Parietal lobe (tissue), 2 donors: ENCODE measurements at places on chromosomes 12 and 14. TPM values are rescaled to one million over a fixed set of nuclear protein-coding genes. Genes with fewer than 3 reads are reported as not detected.

NTN4 gene
- total RNA-seq = 62.9 TPM

CIROP gene
- total RNA-seq = not detected

OSBPL8 gene
- 188 TPM for total RNA-seq

TESPA1 gene
- not detected for total RNA-seq

ZDHHC17 gene
- 371 TPM for total RNA-seq

JAG2 gene
- 31.3 TPM for total RNA-seq

SMCO2 gene
- total RNA-seq = 2.2 TPM

KRT8 gene
- total RNA-seq = not detected

ARHGAP9 gene
- 0.94 TPM for total RNA-seq

LIN7A gene
- 37.9 TPM for total RNA-seq

DIO2 gene
- 24.4 TPM for total RNA-seq

PMCH gene
- total RNA-seq = not detected

NKX2-8 gene
- not detected for total RNA-seq

LHX5 gene
- not detected for total RNA-seq

CCDC60 gene
- total RNA-seq = not detected

SOAT2 gene
- total RNA-seq = not detected

TROAP gene
- total RNA-seq = 2.8 TPM

DPPA3 gene
- total RNA-seq = not detected

MYH6 gene
- not detected for total RNA-seq

CRACR2A gene
- 1.9 TPM for total RNA-seq

FBLN5 gene
- 1.6 TPM for total RNA-seq

FGF23 gene
- not detected for total RNA-seq

ENDOU gene
- total RNA-seq = not detected

DTX1 gene
- 37.2 TPM for total RNA-seq

TAS2R46 gene
- 14.4 TPM for total RNA-seq

MANSC4 gene
- 0.63 TPM for total RNA-seq

NEUROD4 gene
- 4.4 TPM for total RNA-seq

STAT2 gene
- 115 TPM for total RNA-seq

SRSF5 gene
- 217 TPM for total RNA-seq

SPRYD4 gene
- 6.3 TPM for total RNA-seq

EIF2S3B gene
- 0.94 TPM for total RNA-seq

LBHD2 gene
- not detected for total RNA-seq

GALNT16 gene
- total RNA-seq = 10.3 TPM

AKAP3 gene
- total RNA-seq = 2.5 TPM

IFI27 gene
- total RNA-seq = 8.8 TPM

B4GALNT3 gene
- total RNA-seq = 4.7 TPM

GDF3 gene
- total RNA-seq = not detected

RNF34 gene
- 79.2 TPM for total RNA-seq

MDM1 gene
- total RNA-seq = 26.9 TPM

PRH1 gene
- total RNA-seq = 159 TPM

VRTN gene
- not detected for total RNA-seq

IL26 gene
- not detected for total RNA-seq

SDR9C7 gene
- total RNA-seq = 0.31 TPM

LRRC10 gene
- not detected for total RNA-seq

MDGA2 gene
- 54.1 TPM for total RNA-seq

GLTP gene
- total RNA-seq = 10.6 TPM

RNASE3 gene
- not detected for total RNA-seq

BCL11B gene
- total RNA-seq = 48.5 TPM

TRIAP1 gene
- 9.7 TPM for total RNA-seq

CLECL1 gene
- total RNA-seq = not detected

SRRM4 gene
- 19.7 TPM for total RNA-seq

PTPRB gene
- total RNA-seq = 13.8 TPM

ST8SIA1 gene
- total RNA-seq = 44.1 TPM

SMIM41 gene
- total RNA-seq = not detected

RAPGEF3 gene
- total RNA-seq = 17.5 TPM

SERPINA9 gene
- total RNA-seq = not detected

EID3 gene
- total RNA-seq = 16.6 TPM

IFI27L1 gene
- total RNA-seq = 5.3 TPM

KMT2D gene
- 57.6 TPM for total RNA-seq

FAM186B gene
- not detected for total RNA-seq
